ENCODE measurements at places on chromosomes 7 and 10.

GRCh38 chr7:119879835-119880234 lies 393.1 kb upstream of the KCND2 start:
- no peak for ATAC-seq

- no peak for ATAC-seq
Observed at GRCh38 chr10:127337801-127338200, 141.4 kb upstream of the INSYN2A start.

GRCh38 chr10:31832261-31832660 lies 96.4 kb downstream of the ARHGAP12 start:
- no peak for ATAC-seq

DNA sequence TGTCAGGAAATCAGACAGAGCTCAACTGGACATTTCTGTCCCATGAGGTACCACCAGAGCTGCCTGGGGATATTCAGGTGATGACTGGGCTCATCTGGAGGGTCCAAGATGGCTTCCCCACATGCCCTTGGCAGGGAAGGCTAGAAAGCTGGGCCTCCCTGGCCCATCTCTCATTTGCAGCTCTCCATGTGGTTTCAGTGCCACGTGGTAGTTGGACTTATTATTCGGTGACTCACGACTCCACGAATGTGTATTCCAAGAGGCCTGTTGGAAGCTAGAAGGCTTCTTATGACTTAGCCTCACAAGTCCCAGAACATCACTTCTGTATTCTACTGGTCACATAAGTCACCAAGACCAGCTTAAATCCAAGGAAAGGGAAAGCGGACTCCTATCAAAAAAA lies 22.8 kb downstream of the NSMCE4A start:
- no peak for ATAC-seq

- no peak for ATAC-seq
Observed at GRCh38 chr7:117950601-117951260, 77.5 kb upstream of the CTTNBP2 start.

- ATAC-seq = peak; percentile 43
Observed at GRCh38 chr10:70354556-70354955, 27.9 kb downstream of the LRRC20 start.

DNA sequence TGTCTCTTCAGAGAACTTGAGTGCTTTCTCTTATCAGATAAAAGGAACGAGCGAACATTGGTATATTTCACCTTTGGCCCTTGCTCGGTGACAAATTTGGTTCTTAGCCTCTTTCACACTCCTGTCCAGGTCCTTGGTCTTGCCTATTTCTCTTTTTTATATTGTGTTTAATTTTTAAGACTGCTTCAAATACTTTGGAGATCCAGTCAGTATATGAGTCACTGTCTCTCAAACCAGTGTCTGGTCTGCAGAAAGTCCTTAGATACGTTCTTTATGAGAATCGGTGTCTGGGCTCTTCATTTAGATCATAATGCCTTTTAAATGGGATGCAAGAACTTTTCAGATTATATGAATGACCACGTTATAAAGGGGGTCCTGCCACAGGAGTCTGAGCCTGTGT lies 55.0 kb downstream of the PIK3AP1 start:
- no peak for ATAC-seq

DNA sequence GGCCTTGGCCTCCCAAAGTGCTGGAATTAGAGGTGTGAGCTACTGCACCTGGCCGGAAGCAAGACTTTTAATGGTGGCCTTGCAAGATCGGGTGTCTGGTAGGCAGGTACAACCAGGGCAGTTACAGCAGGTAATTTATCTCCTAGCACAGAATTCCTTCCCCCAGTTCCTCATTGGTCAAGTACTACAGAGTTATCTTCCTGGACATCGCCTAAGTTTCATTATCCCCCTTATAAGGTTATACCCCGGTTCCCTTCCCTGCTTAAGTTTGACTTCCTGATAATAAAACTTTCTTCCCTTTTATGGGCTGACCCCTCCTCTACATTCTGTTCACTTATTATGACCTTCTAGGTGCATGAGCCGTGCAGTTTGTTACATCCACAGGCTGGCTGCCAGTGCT lies 19.0 kb upstream of the CYP3A43 start:
- no peak for ATAC-seq

DNA sequence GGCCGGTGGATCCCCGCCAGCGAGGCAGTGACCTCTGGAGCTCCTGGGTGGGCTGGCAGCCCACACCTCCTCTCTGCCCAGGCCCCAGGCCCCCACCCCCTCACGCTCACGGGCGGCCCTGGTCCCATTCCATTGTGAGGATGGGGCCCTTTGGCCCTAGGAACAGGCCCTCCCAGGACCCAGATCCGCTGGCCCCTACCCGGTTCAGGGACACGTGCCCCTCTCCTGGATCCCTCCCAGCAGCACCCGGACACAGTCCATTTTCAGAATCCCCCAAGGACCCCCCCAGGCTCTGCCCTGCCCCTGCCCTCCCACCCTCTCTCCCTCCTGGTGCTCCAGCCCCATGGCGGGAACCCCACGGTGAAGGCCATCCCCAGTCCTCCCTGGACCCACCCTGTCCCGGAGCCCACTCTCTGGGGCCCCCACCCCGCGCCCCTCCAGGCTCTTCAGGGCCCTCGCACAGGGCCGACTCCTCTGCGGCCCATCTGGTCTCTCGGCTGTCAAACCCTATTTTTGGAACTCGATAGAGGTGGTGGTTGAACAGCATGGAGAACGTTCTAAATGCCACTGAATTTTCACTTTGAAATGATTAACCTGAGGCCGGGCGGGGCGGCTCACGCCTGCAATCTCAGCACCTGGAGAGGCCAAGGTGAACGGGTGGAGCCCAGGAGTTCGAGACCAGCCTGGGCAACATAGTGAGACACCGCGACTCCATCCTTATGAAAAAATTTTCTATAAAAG lies 8.1 kb downstream of the ADAP1 start:
- ATAC-seq = no peak

DNA sequence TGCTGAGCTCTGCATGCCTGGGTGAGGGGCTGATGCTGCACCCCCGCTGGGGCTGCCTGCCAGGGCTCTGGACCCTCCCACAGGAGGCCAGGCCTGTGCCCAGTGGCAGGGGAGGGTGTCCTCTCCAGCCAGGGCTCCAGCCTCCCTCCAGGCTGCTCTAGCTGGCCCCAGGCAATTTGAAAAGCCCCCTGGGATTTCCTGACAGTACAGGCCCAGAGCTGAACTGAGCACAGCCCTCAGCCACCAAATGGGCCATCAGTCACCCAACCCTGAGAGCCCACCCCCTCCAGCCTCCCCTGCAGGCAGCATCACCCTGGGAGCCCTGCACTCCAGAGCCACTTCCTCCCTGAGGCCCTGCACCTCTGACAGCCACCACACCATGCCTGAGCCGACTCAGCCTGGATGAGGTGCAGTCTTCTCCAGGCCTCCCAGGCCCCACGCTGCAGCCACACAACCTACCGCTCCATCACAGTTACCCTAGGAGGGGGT lies 101.8 kb upstream of the RET start:
- ATAC-seq = no peak

GRCh38 chr7:154744256-154744860 lies 258.6 kb downstream of the PAXIP1 start:
- ATAC-seq = no peak

DNA sequence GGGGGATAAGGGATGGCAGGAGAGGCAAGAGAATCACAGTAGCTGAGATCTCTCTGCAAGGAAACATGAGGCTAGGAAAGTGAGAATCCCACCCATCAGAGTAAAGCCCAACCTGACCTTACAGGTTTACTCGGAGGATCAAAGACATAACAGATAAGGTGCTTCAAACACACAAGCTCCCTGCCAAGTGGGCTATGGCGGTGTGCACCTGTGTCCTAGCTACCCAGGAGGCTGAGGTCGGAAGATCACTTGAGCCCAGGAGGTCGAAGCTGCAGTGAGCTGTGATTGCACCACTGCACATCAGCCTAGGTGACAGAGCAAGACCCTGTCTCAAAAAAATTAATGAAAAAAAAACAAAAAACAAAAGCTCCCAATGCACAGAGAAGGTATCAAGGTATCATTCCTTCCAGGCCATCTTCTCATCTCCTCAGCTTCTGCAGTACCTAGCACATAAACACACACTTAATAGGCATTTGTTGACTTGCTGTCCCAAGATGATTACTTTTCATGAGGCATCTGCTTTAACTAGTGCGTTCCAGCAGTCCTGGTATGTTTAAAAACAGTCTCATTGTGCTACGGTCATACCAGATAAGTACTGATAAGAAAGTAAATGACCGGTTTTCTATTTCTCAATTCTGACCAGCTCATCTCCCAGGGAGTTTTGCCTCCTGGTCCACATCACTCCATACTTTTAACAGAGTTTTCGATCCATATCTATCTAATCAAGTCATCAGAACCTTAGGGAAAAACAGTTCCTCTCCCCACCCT lies 13.3 kb downstream of the GNA12 start:
- ATAC-seq = no peak

DNA sequence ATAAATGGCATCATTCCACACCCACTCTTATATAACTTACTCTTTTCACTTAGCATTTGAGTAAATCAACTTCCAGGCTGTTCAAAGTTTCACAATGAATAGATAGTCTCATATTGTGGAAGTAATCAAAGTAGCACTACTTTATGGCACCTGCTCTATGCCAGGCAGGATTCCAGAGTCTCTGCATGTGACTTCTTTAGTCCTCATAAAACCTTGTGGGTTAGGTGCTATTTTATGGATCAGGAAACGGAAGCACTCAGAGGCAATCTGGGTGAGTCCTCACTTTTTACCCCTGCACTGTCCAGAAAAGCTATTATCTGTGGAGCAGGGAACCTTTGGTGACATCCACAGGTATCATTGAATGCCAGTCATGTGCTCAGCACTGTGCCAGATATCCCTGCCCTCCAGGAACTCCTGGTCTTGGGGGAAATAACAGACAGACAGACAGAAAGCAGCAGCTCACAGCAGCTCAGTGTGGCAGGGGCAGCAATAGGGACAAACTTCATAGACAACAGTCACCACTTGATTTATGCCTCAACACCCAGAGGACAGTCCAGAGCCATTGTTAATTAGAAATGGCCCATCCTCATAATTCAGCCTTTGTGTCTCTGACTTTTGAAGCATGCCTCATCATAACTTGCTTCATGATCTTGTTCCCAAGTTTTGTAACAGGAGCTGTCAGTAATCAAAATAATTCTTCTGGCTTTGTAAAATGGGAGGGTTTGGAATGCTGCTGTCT lies 160.6 kb downstream of the SEC23IP start:
- no peak for ATAC-seq

DNA sequence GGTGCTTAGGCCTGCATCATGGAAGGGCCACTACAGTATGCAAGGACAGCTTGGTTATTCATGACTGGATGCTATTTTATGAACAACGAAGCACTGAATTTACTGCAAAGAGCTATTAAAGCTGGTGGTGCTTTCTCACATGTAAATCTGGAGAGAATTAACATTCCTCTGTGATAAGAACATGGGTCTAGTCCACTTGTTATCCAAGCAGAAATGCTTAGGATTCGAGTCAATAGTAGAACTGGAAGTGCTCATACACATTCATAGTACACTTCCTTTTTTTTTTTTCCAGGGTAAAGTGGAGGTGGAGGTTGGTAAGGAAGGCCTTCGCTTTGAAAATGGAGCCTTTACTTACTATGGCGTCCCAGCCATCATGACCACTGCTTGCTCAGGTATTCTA lies 35.0 kb downstream of the CNNM1 start:
- ATAC-seq = no peak

- no peak for ATAC-seq
Observed at GRCh38 chr7:157434231-157434630, 97.4 kb downstream of the DNAJB6 start.

DNA sequence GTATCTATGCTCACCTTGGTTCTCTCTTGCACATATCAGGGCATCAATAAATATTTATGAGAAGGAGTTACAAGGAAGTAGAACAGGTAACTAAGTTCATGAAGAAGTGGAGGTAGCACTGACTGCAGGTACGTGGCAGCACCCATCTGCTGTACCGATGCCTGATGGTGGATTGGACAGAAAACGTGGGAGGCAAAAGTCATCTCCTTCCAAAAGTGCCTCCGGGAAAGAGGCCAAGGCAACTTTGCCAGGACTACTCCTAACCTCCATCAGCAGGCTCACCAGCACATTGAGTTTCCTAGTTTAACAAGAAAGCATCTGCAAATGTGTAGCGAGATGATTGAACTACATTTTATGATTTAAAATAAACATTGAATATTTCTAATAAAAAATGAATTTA lies 248.8 kb downstream of the ANKRD7 start:
- ATAC-seq = no peak

GRCh38 chr7:1950452-1951158 lies 280.5 kb downstream of the ELFN1 start:
- no peak for ATAC-seq

- no peak for ATAC-seq
Observed at GRCh38 chr7:151435103-151435916, 4.6 kb downstream of the CRYGN start.

GRCh38 chr7:131653418-131654248 lies 97.2 kb upstream of the PODXL start:
- no peak for ATAC-seq

- ATAC-seq = no peak
Observed at GRCh38 chr7:128302139-128302538, 41.6 kb downstream of the RBM28 start.

- ATAC-seq = no peak
Observed at GRCh38 chr10:116524736-116525135, 21.0 kb upstream of the PNLIP start.

DNA sequence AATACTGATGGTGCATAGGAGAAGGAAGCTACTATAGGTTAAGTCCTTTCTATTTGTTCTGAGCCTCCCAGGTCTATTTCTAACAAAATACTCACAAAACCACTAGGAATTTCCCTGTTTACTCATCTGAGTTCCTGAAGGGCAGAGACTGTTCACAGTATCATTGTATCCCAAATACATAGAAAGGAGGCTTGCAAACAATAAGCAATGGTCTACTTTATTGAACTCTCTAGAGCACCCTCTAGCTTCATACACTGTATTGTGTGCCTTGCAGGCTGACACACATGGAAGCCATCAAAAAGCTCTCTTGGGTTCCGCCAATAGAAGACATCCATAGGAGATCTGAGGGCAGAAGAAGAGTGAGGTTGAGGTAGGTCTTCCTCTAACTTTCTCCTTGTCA lies 826.1 kb downstream of the GRM8 start:
- no peak for ATAC-seq

GRCh38 chr7:130929896-130930659 lies 196.1 kb upstream of the KLF14 start:
- peak; percentile 68 for ATAC-seq

DNA sequence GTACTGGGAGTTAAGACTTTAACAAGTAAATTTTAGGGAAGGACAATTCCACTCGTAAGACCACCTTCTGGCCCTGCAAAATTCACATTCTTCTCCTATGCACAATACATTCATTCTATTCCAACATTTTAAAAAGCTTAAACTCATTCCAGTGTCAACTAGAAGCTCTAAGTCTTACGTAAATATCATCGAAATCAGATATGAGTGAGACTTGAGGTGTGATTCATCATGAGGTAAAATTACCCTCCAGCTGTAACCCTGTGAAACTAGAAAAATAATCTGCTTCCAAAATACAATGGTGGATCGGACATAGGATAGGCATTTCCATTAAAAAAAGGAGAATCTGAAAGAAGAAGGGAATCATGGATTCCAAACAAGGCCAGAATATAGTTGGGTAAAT lies 370.3 kb downstream of the CDC14C start:
- no peak for ATAC-seq
